Activated CD4-positive, alpha-beta T cell treated with anti-CD3 and anti-CD28 coated beads, Interleukin-2, Interleukin-4, amounts not matched to agents 100 ng/mL and 50 ng/mL, durations not matched to agents 16 hours and 8 hours (primary cell): ENCODE measurements at places on chromosomes 5 and 9.
A peak's percentile ranks its signal among the peaks of the same experiment; 100 is the strongest.

GRCh38 chr9:7608261-7608660 lies 191.3 kb downstream of the DMAC1 start:
- DNase-seq = no peak

DNA sequence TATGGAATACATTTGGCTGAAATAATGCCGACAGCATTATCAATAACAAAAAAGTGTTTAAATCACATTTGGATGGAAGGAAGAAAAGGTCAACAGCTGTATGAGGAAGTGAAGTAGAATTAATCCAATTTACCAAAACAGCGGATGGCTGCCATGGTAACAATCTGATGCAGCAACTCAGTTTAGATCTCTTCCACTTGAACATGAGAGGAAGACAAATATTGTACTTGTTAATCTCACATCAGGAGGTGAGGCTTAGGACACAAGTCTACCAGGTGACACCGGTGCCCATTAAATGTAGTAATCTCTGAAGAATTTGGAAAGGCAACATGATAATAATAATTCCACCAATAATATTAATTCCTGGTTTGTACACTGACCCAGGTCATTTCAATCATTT lies 2.4 kb downstream of the RASEF start:
- no peak for DNase-seq

DNA sequence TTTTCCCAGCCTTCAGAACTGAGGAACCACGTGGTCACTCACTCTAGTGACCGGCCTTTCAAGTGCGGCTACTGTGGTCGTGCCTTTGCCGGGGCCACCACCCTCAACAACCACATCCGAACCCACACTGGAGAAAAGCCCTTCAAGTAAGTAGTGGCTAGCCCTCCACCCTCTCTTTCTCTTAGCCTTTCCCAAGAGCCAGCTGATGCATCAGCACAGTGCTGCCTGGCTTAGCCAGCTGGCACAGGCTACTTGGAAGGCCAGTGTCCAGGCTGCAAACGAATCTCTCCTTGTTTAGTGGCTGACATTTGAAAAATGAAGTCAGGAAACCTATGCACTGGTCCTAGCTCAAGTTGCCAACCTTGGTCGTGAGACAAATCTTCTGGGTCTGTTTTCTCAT lies 91.1 kb downstream of the PRDM6 start:
- no peak for DNase-seq

- DNase-seq = no peak
Measured at GRCh38 chr5:37740331-37741066, 99.3 kb downstream of the GDNF start.

DNA sequence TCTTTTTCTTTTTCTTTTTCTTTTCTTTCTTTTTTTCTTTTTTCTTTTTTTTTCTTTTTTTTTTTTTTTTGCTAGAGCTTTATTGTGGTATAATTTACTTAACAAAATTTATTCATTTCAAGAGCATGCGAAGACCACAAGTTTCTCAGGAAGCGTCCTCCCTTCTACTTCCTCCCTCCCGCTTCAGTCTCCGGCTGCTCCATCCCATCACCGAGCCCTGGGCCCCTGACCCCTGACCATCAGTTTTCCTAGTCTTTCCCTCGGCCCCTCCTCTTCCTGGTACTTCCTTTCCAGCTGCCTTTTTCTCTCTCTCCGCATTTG lies 34.7 kb downstream of the C9orf152 start:
- peak; percentile 43 for DNase-seq

GRCh38 chr5:132260714-132261551 lies 3.4 kb downstream of the PDLIM4 start:
- DNase-seq = no peak

- no peak for DNase-seq
Measured at GRCh38 chr5:141338538-141339306, at the start of gene PCDHGA2. TSS of gene PCDHGA2 (plus strand) at chr5:141338760.

- DNase-seq = no peak
Measured at GRCh38 chr5:54273715-54274114, 36.7 kb downstream of the ARL15 start.

DNA sequence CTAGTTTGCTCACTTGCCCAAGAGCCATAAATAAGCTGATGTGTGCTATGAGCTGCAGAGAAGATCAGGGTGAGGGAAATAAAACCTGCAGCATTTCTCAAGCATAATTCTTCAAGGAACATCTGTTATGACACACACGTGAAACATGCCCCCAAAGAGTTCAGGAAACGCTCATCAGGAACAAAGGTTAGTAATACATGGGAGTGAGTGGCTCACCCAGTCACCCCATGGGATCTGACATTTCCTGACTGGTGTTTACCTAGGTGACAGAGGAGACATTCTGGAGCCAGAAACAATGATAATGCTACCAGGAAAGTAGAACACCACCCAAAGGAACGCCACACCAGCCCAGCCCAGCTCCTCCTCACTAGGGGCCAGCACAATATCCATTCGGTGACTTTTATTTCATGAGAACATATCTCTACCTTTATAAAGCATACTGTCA lies 66.0 kb downstream of the FRMD3 start:
- no peak for DNase-seq

GRCh38 chr5:54535149-54535844 lies 17.7 kb downstream of the SNX18 start:
- no peak for DNase-seq

DNA sequence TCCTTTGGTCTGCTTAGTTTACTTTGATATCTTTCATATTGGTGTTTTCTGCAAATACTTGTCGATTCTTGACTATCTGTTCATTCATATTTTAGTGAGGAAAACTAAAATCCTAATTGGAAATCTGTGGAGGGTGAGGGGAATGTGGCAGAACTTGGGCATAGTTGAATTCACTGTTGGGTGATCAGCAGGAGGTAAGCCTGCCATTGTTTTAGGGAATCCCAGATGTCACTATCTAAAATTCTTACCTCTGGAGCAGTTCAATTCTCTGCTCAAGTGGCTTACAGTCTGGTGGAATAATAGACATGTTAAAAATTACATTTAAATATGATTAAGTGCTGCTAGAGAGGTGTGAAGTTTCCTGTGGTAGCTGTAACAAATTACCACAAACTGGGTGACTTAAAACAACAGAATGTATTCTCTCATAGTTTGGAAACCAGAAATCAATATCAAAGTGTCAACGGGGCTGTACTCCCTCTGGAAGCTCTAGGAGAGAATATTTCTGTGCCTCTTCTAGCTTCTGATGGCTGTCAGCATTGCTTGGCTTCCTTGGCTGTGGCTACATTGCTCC lies 90.3 kb upstream of the GCNT4 start:
- no peak for DNase-seq

DNA sequence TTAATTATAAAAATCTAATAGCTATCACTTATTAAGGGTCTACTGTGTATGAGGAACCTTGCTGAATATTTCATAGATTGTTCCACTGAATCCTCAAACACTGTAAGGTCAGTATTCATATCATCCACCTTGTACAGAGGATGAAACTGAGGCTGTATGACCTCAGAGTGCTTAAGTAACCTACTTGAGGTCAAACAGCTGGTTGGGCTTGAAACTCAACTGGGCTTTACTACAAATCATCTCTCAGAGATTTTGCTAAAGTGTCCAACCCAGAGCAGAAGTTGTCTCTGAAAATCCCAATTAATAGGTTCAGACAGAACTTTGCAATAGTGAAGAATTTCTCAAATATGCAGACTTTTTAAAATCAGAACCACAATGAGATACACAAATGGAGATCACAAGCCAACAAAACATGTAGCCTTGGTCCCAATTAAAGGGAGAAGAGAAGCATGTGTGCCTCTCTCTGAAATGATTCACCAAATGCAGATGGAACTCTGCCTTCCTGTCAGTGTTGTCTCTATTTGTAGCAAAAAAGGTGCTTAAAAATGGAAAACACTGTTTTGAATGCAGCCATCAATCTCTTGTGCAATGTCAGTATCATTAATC lies 131.4 kb downstream of the FAM114A2 start:
- no peak for DNase-seq

- DNase-seq = no peak
Measured at GRCh38 chr9:88530051-88530450, 4.9 kb upstream of the NXNL2 start.

- DNase-seq = no peak
Measured at GRCh38 chr9:136050701-136051452, 44.2 kb downstream of the NACC2 start.

DNA sequence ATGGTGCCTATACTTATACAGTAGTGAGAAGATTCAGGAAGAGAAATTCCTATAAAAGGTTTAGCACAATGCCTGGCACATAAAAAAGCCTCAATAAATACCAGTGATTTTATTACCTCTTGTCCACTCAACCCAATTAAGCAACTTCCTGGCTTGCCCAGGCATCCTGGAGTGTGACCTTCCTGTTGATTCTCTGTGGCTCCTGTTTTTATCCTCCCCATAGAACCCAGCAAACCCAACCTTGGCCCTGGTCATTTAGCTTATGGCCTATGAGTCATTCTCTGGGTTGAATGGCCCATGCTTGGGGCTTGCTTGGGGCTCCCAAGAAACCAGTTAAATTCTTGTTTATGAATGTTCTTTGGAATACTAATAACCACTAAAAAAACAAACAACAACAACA lies 21.4 kb upstream of the SPARC start:
- DNase-seq = no peak

GRCh38 chr9:112754578-112754977 lies 4.0 kb downstream of the SNX30 start:
- peak; percentile 83 for DNase-seq

DNA sequence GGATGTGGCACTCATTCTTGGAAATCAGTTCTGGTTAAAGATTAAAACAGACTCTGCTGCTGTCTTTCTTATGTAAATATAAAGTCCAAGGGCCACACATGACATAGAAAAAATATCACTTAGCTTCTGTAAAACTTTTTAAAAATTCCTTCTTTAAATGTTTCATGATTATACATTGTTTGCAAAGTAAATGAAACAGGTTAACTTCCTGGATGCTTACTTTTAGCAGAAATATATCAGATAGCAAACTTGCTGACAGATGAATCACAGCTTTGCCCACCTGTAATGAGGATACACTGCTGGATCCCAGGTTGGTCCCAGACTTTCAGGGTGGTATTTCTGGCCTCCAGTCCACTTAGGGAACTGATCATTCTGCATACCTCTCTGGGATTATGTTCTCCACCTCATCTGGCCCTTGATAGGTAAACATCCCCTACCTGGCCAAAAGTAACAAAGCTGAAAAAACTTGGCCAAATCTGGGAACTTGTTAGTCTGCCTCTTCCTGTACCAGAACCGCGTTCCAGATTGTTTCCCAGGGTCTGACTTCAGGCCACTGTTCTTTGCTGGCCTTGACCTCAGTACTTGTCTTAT lies 340.5 kb downstream of the ADGRV1 start:
- DNase-seq = no peak

DNA sequence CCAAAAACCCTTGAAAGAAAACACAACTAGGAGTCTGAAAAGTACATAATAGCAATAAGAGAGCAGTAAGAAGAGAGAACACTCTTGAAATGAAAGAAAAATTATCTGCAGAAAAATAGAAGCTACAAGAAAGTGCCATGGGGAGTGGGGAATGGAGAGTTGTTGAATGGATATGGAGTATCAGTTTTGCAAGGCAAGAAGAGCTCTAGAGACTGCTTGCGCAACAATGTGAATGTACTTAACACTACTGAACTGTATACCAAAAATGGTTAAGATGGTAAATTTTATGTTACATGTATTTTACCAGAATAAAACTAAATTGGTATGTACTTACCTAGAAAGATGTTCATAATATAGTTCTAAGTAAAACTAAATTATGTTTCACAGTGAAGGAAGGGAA lies 54.8 kb upstream of the RASGRF2 start:
- no peak for DNase-seq

DNA sequence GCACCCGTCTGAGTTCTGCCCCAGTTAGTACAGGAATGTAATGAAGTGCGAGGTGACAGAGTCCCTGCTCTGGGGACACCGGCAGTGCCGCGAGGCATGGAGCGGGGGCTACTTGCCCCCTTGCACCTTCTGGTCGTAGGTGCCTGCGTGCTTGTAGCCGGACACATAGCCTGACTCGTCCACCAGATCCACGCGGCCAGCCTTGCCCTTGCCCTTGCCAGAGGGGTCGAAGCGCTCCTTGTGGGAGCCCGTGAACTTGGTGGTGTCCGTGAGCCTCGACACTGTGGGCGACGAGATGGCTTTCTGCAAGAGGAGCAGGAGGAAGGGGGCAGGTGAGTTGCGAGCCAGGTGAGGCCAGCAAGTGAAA lies 28.2 kb downstream of the TPPP start:
- no peak for DNase-seq

- no peak for DNase-seq
Measured at GRCh38 chr5:168151041-168151440, 140.4 kb upstream of the WWC1 start.

- no peak for DNase-seq
Measured at GRCh38 chr9:72315089-72315509, 49.9 kb downstream of the ZFAND5 start.

DNA sequence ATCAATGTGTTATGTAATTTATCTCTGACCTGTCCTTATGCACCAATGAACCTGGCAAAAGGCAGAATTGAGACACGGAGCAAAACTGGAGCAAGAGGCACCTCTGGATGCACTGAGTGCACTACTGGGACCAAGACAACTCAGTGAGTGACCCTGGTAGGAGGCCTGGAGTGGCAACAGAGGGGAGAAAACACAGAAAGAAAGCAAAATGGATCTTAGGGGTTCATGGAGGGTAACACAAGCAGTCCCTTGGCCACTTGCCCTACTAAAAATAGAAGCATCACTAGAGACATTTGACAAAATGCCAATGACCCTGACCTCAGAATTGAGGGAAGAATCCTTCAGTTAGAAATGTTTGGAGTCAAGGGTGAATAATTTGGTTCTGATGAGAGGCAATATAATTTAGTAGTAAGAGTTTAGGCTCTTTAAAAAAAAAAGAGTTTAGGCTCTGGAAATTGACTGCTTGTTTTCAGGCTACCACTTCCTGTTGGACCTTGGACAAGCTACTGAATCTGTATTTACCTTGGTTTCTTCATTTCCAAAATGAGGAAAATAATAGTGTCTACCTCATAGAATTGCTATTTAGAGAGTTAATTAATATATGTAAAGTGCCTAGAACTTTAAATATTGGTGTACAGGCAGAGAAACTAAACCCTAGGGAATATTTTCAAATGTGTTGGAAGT lies 234.9 kb upstream of the TARS1 start:
- DNase-seq = no peak

DNA sequence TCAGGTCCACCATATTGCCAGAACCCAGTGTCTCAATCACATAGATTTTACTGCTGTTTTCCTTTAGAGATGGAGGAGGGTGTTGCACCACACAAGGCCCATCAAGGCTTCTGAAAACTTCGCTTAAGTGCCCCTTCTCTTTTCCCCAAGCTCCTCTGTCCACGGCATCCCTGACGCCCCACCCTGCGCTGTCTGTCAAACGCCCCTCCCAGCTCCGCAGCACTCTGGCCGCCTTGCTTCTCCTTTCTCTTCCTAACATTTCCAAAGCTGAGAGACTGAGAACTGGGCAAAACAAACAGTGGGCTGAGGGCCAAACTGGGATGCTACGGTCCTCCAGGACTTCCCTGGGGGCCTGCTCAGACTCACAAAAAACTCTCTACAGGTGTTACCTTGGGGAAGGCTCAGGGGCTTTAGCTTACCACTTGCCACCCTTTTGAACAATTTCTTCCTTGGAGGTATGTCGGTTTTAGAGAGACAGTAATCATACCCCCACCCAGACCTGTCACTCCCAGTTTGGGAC lies 28.3 kb upstream of the ERGIC1 start:
- no peak for DNase-seq
